GM12891 (cell line): ENCODE measurements at places on chromosomes 1 and 21.

DNA sequence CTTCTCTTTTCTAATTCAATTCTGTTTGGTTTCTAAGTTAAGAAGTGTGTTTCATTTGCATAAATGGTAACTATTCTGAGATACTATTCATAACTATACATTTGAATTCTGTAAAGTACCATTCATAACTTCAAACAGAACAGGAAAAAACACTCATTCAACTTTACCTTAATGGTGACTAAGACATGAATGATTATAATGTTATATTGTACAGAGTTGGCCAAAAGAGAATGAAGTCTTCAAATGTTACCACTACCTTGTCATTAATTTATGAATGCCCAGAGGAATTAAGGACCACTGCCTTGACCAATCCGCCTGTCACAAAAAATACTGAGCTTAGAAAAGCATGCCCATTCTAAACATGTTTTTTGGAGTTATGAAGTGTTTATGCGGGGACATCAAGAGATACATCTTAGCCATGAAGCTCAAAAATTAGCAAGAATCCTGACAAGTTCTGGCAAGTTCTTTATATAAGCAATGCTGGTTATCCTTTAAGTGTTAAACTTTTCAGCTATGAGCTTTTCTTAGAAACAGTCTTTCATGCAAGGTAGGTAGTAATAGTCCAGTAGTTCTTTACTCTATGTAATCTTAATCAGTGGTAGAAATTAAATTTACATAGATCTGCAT, 7.9 kb downstream of the WASF2 start:
- no peak for DNase-seq

DNA sequence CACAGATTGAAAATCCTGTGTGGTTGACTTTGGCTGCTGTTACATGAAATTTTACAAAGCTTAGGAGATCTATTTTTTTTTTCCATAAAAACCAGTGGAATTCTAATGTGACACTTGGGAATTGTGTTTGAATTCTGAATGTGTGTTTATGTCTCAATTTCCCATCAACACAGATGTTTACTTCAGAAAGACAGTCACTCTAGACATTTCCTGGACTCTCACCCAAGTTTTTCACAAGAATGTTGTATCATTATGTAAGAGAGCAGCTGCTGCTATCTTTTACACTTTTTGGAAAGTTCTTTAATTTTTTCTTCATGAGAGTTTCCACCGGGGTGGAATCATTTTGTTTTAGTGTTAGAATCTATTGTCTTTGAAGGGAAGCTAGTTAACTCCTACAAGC, 210.1 kb downstream of the GIPC2 start:
- no peak for DNase-seq

- no peak for DNase-seq
Measured at GRCh38 chr1:241408170-241408569, 51.2 kb upstream of the RGS7 start.

DNA sequence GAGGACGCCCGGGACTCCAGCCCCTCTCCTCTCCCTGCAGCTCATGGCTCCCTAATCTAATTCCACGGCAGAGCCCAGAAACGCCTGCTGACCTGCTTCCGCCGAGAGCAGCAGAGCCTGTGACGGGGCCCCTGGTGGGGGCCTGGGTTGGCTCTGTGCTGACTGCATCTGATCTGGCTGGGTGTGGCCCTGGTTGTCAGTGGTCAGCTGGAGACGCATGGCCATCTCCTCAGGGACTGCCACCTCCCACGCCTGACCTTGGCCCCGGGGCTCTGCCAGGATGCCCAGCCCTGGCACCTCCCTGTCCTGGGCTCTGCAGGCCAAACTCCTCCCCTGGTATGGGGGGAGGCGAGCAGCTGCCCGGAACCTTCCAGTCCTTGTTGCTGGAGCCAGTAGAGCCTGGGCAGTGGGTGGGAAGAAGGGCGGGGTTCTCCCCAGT, 1.1 kb upstream of the PLCH2 start:
- DNase-seq: no peak

DNA sequence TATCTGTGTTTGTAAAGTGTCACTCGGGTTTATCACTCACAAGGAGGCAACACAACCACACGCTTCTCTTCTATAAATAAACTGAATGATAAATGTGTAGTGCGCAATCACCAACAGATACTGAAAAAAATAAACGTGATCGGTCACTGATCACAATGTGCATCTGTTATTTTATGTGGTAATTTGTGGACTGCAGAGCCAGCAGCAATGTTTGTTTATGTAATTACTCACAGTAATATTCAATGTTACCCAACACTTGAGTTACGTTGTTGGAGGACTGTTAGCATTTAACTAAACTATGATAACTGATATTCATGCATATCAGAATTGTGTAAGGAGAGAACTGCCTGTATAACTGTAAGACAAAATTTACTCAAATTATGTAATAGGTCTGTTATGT, 129.6 kb downstream of the USH2A start:
- DNase-seq: no peak

DNA sequence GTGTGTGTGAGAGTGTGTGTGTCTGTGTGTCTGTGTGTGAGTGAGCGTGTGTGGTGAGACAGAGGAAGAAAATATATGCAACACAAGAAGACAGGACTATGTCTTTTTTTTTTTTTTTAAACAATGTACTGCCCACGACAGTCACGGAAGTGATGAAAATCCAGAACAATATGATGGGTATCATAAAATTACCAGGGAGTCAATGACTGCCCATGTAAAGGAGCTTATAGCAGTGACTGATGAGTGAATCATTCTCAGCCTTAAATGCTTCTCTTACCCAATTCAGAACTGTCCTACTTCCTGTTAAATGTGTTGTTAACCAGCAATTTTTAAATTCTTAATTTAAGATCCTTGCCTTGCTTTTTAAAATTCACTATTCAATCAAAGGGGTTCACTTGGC, 46.6 kb downstream of the RGS7 start:
- DNase-seq: no peak

DNA sequence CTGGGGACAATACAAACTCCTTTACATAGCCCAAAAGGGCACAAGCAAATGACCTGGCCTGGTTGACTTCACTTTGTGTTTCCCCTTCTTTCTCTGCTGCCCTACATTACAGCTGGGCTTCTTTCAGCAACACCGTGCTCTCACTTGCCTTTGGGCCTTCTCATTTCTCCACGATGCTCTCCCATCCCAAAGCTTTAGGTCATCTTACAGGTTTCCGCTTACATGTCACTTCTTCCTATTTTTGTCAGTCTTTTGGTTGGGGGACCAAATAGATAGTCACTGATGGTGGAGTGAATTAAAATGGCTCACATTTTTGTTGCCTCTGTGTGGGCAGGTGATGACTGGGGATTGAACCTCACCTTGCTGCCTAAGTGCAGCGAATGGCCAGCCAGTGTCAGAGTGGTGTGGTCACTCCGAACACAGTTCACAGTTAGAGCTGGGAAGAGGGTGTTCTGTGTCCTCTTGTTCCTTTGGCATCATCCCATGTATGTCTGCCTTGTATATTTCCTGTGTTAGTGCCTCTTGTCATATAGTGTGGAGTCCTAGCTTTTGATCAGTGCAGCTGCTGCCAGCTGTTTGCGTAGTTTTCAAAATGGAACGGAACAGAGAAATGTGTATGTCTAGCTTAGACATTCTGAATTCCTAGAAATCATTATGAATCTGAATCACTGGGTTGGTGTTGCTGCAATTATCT, 134.8 kb downstream of the NOS1AP start:
- DNase-seq: no peak

DNA sequence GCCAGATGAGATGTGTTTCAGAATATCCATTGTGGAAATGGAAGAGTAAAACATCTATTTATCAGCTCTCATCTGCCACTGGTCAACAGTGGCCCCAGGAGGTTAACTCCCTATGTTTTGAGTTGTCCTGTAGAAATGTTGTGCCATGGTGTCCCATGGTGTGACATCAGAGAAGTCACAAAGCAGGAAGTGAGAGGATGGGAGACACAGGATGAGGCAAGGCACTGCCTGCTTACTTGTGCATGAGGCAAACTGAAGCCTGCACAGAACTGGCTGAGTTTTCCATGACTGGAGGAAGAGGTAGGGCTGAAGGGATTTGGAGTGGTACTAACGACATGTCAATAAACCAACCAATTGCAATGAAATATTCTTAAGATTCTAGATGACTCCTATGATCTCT, 131.5 kb upstream of the ZNF644 start:
- DNase-seq: no peak

DNA sequence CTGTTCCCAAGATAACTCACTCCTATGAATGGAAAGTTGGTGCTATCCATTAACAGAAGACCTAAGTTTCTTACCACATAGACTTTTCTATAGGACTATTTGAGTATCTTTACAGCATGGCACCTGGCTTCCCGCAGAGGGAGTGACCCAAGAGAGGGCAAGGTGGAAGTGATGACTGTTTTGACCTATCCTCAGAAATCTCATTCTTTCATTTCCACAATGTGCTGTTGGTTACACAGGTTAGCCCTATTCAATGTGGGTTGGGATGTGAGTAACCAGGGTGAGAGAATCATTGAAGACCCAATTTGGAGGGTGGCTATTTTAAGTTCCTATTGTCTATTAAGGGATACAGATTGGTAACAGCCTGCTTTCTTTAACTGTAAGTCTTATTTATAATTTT, 38.3 kb upstream of the NEXN start:
- no peak for DNase-seq

GRCh38 chr1:7299329-7299799, 471.7 kb upstream of the VAMP3 start:
- no peak for DNase-seq
